NCI-H187 (cell line): ENCODE measurements at places on chromosomes 5 and 9.
A peak's percentile ranks its signal among the peaks of the same experiment; 100 is the strongest.

DNA sequence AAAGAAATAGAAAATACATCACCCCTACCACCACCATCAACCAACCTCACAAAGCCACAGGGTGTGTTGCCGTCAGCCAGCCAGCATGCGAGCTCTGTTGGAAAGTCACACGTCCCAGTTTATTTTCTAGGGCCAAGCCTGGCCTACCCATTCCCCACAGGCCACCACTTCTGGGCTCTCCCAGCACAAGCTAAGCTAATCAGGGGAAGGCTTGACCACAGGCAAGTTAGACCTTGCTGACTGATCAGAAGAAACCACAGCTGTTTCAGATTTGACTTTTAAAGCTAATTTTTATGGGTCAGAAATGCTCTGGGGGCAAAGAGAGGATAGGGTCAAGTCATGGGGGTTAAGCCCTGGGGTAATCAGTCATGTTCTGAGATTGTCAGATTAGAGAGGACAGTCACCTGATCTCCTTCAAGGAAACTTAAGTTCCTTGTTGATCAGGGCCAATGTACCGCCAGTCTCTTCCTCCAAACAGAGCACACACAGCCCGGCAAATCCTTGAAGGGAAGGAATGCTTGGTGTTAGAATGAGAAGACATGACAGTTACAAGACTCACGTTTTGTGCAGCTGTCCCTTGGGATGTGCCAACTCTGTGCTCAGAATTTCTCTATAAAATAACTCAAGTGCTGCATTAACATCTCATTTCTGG is 7.6 kb downstream of the SHB start:
- DNase-seq = no peak

- no peak for DNase-seq
Measured at GRCh38 chr5:26833596-26833995, 204.8 kb downstream of the CDH9 start.

DNA sequence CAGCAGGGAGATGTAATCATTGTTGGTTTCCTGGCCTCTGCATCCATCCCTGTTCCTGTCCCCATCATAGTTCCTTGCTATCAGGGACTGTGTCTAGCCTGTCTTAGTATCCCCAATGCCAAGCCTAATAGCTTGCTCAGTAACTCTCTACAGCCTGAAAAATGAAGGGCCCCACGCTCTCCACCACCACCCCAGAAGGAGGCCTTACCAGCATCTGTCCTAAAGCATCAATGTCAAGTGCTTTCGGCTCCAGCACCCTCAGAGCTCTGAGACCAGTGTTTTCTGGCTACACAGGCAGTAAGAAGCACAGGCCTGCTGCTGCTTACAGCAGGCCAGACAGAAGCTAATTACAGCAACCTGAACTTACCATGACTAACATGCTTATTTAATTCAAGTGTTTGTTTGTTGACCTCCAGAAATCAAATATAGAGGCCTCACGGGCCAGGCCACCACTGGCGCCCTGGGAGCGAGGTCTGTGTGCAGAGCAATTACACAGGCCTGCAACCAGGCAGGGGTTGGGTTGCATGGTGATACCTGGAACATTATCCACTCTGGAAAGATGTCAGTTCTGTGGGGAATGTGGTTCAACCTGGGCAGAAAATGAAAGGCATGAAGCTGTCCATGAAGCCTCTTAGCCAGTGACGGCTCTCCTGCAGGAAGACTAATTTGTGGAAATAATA is 124.3 kb downstream of the SLC1A3 start:
- DNase-seq = no peak

- no peak for DNase-seq
Measured at GRCh38 chr5:91150234-91150633, 232.9 kb downstream of the ARRDC3 start.

DNA sequence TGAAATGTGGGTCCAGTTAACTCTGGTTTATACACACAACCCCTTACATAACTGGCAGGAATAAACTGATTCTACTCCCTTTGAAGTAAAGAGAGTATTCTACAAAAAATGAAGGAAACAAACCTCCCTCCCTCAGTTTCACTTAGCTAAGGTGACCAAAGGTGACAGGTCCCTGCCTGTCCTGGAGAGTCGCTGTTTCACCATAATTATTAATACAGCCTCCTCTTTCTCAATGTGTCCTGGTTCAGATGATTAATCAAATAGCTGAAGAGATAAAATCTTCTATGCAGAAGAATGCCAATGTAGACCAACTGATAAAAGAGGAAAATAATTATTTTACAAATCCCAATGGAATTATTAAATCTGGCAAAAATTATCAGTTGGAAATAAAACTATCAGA is 163.7 kb upstream of the GNA14 start:
- no peak for DNase-seq

- no peak for DNase-seq
Measured at GRCh38 chr5:122170620-122171019, 41.3 kb downstream of the ZNF474 start.

DNA sequence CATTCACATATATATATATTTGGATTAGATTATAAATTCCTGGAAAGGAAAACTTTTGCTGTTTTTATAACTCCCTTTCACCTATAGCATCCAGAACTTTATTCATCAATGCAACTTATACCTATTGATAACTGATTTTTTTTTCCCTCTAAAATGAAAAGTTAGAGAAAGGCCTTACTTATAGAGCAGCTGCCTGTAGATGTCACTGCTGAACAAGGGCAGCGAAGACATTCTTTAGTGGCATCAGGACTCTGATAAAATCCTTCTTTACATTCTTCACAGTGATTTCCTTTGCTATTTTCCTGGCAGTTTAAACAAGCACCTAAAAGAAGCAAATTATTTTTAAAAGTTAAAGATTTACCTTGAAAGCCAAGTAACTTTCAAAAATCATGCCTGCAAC is 32.3 kb upstream of the CDK5RAP2 start:
- DNase-seq = no peak

- DNase-seq = no peak
Measured at GRCh38 chr5:138878437-138879235, 3.5 kb upstream of the LRRTM2 start.

GRCh38 chr5:169339869-169340268 is 38.9 kb upstream of the SLIT3 start:
- DNase-seq = no peak

- no peak for DNase-seq
Measured at GRCh38 chr5:33341351-33341750, 99.4 kb upstream of the TARS1 start.

GRCh38 chr5:41404757-41405156 is 105.6 kb downstream of the PLCXD3 start:
- DNase-seq = no peak

GRCh38 chr9:119026120-119026519 is 343.1 kb downstream of the BRINP1 start:
- no peak for DNase-seq

- peak; percentile 88 for DNase-seq
Measured at GRCh38 chr5:139105621-139106071, 92.5 kb downstream of the SIL1 start.

- no peak for DNase-seq
Measured at GRCh38 chr5:151750121-151750520, 8.3 kb downstream of the ATOX1 start.

GRCh38 chr9:107054146-107054545 is 191.2 kb downstream of the ZNF462 start:
- no peak for DNase-seq

DNA sequence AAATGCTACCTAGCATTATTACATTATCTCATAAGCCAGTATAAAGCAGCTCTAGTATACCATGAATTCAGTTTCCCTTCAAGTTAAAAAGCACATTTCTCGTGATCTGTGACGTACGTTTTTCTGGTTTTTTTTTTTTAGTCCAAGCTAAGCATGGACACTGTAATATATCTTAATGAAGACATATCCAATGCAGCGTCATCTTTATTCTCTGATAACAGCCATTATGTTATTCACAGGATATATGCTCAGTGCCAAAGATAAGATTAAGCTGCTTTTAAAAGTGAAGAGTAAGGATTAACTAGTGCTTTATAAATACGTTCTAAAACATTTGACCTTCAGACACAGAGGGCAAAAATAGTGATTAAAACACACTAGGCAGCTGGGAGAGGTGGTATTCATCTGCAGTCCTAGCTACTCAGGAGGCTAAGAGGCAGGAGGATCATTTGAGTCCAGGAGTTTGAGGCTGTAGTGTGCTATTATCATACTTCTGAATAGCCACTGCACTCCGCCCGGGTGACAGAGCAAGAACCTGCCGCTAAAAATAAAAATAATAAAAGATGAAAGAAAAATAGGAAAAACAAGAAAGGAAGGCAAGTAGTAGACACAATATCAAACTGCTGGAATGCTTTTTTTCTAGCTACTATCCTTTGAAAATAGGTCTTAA is 7.7 kb downstream of the CSNK1A1 start:
- no peak for DNase-seq

GRCh38 chr9:6584881-6585597 is 60.5 kb downstream of the GLDC start:
- DNase-seq = no peak

DNA sequence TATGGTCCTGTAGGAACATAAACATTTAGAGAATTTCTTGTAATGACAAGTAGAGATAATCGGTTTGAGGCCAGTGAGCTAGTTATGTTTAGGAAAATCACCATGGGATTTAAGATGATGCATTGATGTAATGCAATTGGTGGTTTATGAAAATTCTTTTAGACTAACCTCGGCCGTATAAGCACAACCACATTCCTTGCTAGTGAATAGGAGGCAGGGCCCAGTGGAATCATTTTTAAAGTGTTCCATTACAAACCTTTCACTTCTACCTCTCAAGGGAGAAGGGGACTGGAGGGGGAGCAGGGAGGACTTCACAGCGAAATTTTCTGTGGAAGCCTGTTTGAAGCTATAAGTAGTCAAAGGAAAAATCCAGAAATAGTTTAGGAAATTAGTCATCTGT is 71.8 kb upstream of the NFIL3 start:
- DNase-seq = no peak

GRCh38 chr9:96483733-96484390 is 33.9 kb downstream of the HABP4 start:
- DNase-seq = no peak

GRCh38 chr9:22307013-22307711 is 139.5 kb upstream of the DMRTA1 start:
- DNase-seq = no peak

GRCh38 chr5:87074934-87075541 is 192.6 kb upstream of the RASA1 start:
- DNase-seq = no peak

DNA sequence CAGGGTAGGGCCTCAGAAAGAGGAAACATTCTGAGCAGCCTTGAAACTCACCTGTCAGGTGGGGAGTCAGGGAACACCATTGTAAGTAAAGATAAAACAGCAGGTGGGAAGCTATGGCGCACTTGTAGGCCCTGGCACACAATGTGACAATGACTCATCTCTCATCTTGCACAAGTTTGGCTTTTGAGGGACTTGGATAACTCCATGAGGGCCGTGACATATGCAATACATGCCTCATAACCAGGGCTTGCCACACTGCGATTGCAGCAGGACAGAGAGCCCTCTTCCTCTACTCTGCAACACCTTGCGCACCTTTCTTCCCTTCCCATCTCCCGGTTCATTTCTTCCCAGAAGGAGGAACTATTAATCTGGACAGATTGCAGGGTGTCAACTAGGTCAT is 144.9 kb downstream of the CEP120 start:
- DNase-seq = no peak

DNA sequence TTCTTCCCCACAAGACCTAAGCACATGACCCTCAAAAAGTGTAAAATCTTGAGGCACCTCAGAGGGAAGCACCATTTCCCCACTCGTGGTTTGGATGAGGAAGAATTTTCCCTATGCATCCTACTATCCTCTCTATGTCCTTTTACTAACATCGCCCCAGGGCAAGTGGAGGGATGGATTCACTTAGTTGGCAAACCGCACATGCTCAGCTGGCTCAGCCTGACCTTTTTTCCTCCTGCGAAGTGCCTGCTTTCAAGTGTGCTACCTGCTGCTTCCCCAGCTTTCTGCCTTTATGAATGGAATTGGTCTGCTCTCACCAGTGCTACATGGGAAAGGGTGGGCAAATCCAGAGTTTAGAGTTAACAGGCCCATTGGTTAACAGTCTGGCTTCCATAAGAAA is 56.6 kb upstream of the IFNK start:
- DNase-seq = no peak

GRCh38 chr9:96246267-96246671 is 55.7 kb downstream of the HSD17B3 start:
- no peak for DNase-seq

- DNase-seq = no peak
Measured at GRCh38 chr9:137320555-137321384, 18.7 kb upstream of the NRARP start.

- DNase-seq = no peak
Measured at GRCh38 chr9:81318571-81318970, 370.8 kb downstream of the TLE1 start.

- no peak for DNase-seq
Measured at GRCh38 chr5:74310997-74311930, 329.3 kb downstream of the ENC1 start.

DNA sequence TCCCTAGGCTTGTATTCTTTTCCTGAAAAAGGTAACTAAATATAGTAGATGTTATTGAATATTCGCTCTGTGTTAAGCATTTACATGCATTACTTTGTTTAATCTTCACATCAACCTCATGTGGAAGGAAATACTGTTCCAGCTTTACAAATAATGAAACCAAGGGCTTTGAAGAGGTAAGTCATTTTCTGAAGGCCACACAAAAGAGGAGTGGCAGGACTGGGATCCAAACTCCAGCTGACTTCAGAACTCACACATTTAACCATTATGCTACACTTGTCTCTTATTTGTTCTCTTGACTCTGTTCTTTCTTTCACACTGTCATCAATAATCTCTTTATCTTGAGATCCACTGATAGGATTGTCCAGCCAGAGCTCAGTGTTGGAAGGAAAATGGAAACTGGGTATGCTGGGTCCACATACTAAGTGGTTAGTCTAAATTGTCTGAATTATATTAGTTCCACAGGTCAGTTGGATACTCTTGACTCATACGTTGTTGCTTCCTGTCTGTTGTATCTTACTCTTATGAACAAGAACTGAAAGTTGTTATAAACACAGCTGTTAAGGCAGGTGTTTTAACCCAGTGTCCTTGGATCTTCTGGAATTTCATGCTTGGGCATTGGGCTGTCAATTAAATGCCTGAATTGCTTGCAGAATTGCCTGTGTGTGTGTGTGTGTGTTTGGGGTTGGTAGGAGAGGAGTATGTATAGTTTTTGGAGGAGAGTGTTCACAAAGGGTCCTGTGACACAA is 65.6 kb downstream of the TLE4 start:
- no peak for DNase-seq

GRCh38 chr9:120078112-120078511 is 501.9 kb downstream of the CDK5RAP2 start:
- no peak for DNase-seq

DNA sequence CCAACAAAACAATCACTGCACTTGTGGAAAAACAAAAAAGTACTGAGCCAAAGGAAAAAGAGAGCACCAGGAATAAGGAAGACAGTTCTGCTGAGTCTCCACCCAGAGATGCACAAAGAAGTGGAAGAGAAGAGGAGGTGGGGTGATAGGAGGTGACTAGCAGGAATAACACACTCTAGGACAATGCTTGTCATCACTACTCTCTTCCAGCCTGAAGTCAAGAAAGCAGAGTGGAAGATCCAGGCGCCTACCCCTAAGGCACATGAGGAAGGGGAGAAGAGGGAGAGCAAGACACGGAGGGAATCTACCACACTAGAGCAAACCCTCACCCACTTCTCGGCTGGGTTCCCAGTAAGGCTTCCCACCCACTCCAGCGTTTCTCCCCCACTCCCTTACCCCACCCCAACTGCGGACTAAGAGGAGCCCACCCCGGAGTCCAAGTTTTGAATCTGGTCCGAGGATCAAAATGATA is 1.7 kb downstream of the SLIT3 start:
- no peak for DNase-seq
